Umbilical cord (tissue), 2 donors: ENCODE measurements at places on chromosomes 2 and 18.

DNA sequence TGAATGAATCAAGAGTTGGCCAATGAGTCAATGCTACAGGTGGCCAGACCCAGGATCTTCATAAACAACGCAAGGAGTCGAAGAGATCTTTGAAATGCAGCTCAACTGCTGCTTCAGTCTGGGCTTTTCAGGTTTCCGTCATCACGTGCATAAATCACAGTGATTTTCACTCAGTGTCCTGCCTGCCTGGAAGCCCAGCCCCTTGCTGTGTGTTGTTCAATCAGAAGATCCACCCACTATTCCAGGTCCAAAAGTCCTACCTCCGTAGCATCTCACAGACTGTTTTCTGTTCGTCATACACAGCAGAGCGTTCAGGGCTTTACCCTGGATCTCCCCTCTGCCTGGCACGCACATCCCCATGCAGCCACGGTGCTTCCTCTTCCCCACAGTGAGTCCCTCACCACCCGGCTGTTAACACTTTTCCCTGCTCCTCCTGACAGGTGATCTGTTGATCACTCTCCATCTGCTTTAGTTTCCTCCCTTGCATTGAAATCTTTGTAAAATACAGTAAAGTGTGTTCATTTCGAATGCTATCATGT lies 216.3 kb downstream of the MYT1L start:
- DNase-seq: no peak

DNA sequence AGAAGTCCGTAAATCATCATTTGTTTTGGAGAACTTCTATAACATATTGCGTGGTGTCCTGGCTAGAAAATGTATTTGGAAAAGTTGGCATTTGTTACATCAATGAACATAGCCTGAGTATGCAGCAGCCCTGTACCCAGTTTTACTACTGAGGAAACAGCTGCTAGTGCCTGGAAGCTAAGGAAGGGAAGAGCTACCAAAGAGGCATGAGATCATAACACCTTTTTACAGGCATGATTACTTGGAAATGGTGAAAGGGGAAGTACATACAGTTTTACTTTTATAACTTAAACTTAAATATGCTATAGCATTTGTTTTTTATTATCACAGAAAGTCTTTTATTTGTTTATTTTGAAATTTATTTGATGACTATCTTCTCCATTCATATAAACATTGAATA lies 128.4 kb upstream of the MC4R start:
- DNase-seq: no peak

DNA sequence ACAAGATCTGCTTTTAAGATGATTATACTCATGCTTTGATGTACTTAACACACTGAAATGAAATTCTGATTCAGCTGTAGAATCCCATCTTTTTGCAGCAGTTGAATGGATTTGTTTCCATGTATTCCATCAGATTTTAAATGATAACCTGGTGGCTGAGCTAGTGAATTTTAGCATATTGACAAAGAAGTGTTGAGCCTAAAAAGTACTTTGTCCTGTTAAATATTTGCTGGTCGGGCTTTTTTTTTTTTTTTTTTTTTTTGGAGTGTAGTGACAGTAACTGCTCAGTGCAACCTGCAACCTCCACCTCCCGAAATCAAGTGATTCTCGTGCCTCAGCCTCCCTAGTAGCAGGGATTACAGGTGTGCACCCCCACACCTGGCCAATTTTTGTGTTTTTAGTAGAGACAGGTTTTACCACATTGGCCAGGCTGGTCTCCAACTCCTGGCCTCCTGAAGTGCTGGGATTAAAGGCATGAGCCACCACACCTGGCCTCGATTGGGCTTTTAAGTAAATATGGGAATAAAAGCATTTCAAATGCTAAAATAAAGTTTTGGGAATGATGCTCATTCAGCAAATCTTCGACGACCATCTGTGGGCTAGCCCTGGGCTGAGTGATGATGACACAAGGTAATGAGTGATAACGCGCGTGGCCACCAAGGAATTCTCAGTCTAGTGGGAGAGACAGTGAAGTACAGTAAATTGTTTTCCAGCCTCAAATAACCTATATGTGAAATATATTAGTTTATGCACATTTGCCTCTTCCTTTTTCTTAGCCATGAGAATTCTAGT lies 2.2 kb downstream of the ELP2 start:
- no peak for DNase-seq

DNA sequence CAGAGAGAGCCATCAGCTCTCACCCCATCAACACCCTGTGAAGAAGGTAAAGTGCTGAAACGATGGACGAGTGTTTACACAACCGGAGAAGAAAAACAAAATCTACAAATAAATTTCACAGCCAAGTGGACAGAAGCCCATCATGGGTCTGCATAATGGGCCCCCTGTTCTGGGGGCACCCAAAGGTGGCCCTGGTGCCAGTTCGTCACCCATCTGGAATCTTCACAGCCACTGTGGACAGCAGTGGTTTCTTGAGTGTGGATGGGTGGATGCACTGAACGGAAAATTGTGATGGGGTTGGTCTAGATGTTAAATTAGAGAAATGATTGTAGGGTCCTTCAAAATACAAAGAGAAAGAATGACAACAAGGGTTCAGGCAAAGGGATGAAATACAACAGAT lies 38.8 kb downstream of the ANKMY1 start:
- DNase-seq: no peak

DNA sequence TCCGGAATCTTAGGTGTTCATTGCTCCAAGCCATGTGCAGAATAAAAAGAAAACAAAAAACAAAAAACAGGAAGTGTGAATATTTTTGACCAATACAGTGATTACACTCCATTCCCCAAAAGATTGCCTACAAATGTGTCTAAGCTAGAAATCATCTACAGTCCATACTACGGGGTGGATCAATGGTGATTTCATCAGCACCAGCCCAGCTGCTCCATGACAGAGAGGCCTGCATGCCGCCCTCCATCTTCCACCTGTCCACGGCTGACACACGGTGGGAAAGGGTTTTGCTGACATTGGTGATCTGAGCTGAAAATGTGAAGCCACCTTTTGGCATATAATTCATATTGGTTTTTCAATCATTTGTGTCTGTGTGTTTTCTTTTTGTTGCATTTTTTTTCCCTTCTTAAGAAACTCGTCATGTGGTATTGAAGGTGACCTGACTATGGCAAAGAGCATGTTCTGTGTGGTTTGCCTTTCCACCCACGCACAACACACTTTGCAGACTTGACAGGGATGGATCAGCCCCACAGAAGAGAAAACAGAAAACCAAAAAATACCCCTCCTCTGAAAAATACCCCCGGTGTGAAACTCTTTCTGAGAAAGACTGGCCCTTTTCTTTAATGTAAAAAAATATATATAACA lies 533.1 kb downstream of the RNF144A start:
- DNase-seq: no peak

DNA sequence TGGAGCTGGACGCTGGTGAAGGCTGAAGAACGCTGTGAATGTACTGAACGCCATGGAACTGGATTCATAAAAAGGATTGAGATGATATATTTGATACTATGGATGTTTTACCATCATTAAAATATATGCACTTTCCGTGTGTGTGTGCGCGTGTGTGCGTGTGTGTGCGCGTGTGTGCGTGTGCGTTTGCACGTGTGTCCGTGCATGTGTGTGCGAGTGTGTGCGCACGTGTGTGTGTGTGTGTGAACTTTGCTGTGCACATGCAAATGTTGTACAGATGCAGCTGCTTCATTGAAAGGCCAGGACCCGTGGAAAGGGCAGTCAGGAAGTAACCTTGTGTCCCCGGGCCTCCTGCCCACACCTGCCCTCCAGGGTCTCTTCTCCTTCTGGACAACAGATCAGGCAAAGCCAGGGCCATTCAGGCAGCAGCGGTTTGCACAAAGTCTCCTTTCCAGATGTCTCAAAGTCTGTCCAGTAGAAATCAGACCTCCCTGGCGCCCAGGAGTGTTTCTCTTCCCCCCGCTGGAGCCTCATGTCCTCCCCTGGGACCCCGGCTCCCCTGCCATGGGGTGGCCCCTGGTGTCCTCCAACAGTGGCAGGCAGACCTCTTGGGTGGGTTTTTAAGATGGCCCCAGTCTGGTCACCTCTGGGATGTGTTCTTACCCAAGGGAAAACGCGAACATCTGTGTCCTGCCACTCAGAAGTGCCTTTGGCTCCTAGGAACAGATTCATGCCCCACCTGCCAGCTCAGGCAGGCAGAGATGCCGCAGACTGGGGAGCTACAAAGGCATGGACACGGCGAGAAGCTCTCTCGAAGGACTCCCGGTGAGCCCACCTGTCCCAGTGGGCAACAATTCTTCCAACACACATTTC lies 86.1 kb upstream of the GPC1 start:
- no peak for DNase-seq

DNA sequence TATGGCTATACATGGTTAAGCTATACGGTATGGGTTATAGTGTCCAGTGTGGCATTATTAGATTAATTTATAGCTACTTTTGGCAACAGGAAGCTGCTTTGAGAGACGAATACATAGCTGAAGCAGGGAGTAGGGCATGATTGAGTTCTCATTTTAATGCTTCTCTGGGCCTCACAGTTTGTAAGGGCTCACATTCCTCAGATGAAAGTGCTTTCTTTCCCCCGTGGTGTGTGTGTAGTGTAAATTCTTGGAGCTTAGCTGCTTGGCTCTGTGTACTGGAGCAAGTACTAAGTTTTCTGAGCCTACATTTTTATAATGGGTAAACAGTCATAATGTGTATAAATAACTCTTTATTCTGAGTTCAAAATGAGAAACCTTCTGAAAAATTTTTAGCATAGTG lies 173.7 kb downstream of the PTPRM start:
- DNase-seq: peak; percentile 75

DNA sequence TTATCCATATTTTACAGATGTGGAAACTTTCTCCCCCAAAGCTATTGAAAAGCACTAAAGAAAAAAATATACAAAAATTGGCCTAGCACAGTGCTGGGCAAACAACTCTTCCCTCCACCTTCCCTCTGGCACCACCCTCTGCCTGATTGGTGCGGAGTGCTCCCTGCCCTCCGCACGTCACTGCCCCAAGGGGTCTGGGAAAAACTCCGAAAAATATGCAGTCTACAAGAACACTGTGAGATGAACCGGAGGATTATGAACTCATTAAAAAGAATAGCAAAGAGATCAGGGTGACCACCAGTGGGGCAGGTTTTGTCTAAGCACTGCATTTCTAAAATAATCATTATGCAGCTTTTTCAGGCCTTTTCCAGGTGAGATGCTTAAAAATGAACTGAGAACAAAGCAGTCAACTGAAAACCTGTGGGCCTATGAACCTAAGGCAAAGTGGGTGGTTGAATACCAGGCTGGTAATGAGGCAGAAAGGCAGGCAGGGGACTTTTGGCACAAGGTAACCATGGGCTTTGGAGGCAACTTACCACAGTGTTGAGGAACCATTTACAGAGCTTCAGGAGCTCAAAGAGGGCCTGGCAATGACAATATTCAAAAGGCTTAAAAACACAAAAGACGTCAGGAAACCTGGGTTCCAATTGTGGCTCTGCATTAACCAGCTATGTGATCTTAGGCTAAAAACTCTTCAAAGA lies 57.5 kb downstream of the AAK1 start:
- no peak for DNase-seq

DNA sequence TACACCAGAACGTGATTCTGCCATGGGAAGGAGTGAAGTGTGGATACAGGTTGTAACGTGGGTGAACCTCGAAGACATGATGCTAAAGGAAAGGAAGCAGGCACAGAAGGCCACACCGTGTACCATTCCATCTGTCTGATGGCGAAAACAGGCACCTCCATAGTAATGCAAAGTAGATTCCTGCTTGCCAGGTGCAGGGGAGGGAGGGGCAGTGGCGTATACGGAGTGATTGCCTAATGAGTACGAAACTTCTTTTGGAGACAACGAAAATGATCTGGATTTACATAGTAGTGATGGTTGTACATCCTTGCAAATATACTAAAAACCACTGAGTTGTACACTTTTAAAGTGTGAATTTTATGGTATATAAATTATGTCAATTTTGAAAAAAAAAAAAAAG lies 106.7 kb downstream of the GBX2 start:
- DNase-seq: no peak

GRCh38 chr2:82301506-82301905 lies 1997.0 kb upstream of the LRRTM1 start:
- DNase-seq: no peak

GRCh38 chr2:209413311-209414014 lies 10.4 kb upstream of the MAP2 start:
- no peak for DNase-seq

GRCh38 chr2:236393581-236393980 lies 129.4 kb upstream of the ASB18 start:
- DNase-seq: no peak

DNA sequence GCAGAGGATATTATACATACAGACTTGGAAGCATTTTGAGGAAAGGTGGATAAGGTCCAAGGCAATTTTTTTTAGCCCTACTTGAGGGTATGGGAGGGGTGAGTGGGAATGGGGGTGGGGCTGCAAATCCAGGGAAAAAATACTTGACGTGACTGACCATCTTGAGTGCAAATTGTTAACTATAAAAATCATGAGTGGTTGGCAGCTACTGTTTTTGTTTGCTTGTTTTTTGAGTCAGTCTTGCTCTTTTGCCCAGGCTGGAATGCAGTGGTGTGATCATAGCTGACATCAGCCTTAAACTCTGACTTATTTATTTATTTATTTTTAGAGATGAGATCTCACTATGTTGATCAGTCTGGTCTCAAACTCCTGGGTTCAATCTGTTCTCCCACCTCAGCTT lies 458.8 kb downstream of the PIK3C3 start:
- no peak for DNase-seq

- DNase-seq: peak; percentile 47
These were observed 55.8 kb downstream of the ICA1L start for GRCh38 chr2:202815548-202816360.

GRCh38 chr2:237691029-237691907 lies 63.9 kb downstream of the LRRFIP1 start:
- DNase-seq: no peak

DNA sequence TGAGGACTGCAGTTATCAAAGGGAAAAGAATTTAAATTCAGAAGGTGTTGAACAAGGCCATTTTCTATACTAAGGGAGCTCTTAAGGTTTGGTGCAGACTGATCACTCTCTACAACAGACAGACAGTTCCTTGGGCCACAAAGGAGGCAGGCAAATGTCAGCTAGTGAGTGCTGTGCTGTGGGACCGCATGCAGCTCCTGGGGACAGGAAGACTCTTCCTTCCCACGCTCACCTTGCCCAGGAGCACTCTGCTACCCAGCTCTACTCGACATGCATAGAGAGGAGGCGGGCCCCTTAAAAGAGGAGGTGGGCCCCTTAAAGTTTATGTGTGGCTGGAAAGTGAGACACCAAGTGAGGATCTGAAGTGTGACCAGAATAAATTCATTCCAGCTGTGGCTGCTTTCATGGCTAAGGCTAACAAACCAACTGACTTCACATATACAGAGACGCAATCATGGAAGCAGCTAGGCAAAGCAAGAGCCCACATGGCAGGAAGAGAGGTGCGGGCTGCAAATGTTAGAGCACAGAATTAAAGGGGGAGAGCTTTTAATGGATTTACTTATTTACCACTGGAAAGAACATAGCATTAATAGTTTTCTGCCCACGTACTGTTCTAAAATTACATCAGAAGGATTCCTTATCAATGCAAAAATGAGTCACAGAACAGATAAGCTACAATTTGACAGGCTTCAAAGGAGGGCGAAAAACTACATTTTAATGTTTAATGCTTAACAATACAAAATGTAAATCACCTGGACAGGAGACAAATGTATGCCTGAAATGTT lies 101.4 kb upstream of the RNU4ATAC start:
- DNase-seq: peak; percentile 61

GRCh38 chr2:658426-658825 lies 18.8 kb downstream of the TMEM18 start:
- no peak for DNase-seq
